ENCODE measurements at places on chromosomes 2 and 18. TPM values are rescaled to one million over a fixed set of nuclear protein-coding genes. Genes with fewer than 3 reads are reported as not detected.

CCDC85A gene
- 38.8 TPM for total RNA-seq

SERPINB7 gene
- total RNA-seq, result not detected

DNA sequence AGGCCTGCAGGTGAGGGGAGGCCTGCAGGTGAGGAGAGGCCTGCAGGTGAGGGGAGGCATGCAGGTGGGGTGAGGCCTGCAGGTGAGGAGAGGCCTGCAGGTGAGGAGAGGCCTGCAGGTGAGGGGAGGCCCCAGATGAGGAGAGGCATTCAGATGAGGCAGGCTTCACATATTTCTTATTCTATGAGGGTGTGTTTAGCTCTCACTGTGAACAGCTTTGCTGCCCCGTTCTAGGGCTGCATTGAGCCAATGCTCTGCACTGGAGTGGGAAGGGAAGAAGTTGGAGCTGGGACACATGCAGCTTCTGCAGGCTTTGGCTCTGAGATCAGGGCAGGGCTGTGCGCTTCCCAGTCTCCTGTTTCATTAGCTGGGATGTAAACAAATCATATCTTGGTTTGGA is 19.5 kb downstream of the TPO start:
- no peak for DNase-seq

DNA sequence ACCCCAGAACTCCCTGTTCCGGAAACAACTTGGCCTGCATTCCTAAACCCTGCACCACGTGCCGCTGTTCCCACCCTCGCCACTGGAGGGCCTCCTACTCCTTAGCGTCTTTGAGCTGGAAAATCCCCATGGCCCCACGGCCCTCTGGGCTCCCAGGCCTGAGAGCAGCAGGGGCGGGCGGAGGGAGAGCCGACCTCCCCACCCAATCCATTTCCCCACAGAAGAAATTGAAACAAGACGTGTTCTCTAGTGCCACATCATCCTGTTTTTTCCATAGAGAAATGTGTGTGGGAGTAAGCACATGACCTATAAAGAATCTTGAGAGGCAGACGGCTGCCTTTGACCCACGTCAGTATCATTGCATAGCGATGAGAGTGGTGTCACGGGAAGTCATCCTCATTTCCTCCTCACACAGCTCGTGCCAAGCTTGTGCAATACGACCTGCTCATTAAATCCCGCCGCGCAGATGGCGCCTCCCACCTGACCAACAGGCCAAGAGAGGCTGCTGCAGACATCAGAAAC is 79.2 kb downstream of the LAMA1 start:
- no peak for DNase-seq

DNA sequence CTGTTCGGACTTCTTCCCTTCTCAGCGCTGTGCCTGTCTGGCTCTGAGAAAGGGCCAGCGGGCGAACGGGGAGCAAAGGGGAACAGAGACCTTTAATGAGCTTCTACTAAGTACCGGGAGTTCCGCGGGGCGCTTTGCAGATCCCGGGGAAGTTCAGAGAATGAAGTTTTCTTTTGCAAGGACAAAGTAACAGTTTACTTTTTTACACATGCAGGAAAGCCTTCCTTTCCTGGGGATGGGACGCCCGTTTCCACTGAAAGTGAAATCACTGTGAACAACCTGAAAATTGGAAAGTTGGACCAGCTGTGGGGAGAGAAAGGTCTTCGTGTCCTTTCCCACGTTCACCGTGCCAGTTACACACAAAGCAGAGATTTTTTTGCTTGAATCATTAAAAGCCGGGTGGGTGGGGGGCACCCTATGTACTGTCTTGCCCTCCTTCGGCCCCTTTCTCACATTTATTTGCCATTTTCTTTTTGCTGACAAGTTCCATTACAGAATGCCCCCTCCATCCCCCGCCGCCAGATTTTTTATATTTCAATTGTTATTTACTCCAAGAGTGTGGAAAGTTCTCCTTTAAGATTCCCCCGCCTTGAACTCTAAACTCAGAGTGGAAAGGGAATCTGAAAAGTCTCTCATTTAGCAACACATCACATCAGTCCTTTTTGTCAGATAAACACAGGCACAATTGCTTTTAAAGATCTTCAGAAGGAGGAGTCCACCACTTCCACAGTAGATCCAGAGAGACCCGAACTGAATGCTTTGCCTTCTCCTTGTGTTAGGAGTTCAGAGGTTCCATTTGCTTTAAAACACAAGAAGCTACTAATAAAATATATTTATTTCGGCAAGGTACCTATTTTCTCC is 1.1 kb upstream of the FN1 start:
- no peak for DNase-seq

DNA sequence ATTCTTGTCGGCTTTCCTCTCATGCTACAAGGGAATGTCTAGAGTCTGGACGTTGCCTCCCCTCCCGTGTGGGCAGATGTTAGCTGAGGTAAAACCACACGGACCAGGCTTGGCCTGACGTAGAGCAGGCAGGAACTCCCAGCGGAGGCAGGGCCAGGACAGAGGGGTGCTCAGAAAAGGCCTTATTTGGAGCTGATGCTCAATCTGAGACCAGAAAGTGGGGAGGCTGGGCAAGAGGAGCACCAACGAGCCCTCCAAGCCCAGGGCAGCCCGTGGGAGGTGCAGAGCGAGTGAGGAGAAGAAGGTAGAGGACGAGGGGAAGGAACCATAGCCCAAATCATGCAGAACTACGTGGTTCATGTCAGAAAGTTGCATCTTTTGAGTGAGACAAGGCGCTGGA is 9.0 kb downstream of the TEX51 start:
- no peak for DNase-seq

FBXO15 gene
- 3.1 TPM for total RNA-seq

DNA sequence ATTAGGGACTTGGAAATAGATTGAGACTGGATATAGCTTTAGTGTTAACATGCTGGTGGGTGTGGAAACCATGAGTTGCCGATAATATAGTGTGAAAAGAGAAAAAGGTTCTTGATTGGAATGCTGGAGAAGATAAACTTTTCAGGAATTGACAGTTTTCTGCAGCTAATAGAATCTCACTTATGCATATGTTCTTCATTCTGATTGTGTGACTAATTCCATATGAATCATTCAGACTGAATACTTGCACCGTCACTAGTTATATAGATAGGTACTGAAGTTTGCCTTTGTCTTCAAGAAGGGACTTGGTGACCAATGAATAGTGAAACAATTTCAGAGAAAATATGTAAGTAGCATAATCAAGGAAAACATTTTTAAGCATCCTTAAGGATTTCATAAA is 225.7 kb upstream of the FOSL2 start:
- DNase-seq, result no peak

ALPP gene
- not detected for total RNA-seq

DNA sequence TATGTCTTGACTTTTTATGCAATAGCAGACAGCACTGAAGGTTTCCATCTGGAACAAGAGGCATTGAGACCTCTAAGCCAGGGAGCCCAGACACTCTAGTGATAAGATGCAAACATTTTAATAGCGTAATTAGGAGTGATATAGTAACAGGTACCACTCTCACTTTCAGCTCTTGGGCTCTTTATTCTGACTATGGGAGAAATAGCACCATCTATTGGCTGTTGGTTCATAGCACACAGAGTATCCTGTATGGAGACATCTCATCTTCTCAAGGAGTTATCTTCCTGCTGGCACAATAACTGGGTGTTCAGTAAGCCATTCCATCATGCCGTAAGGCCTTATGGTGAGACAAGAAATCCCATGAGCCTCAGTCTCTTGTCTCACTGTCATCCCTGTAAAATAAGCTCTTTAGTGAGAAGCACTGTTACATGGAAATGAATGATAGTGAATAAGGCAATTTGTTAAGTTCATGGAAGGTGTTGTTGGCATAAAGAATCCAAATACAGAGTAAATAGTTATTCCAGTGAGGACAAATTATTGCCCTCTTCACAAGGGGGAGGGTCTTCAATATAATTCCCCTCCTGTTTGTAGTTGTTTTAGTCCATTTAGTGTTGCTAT is 48.3 kb downstream of the THUMPD2 start:
- DNase-seq, result no peak
